ENCODE measurements at places on chromosomes 16 and 17.

DNA sequence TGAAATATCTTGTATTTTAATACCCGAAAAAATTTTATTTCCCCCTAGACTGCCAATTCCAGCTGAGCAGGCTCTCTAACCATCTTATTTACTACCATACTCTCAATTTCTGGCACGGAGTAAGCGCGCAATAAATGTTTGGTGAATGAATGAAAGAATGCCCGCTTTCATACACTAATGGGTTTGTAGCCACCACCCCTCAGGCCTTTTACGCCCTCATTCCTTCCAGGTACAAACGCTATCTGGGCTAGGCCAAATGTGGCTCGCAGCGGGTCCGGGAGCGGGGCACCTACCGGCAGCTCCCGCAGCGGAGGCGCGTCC, 536 bp upstream of the PLD2 start:
- DNase-seq = no peak

DNA sequence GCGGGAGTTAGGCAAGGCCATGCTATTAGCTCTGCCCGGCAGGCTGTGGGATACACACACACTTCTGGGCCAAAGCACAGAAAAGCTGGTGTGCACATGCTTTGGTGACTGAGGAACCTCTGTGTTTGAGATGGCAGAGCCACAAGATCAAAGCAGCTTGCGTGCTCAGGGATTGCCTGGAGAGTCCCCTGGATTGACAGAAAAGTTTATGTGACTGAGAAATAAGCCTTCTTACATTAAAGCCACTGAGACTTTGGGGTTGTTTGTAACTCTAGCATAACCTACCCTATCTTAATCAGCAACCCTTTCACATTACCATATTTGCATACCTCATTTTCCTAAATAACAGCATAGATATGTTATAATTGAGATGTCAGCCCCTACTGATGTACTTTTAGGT, 69.3 kb downstream of the MYO1D start:
- DNase-seq = no peak

DNA sequence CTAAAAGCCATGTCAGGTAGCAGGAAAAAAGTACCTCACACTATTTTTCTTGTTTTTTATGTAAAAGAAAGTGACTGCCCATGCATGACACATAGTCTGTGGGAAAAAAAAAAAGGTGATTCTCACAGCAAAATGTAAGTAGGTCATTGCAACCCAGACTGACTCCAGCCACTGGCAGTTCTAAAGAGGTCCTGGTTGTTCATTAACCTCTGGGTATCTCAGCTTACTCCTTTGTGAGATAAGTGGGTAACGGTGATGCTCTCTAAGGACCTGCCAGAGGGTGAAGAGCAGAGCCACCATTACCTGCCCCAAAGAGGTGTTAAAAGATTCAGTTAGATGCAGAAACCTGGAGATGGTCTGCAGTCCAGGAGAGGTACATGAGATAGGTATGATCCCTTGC, 531.9 kb downstream of the GRIN2A start:
- no peak for DNase-seq

- DNase-seq = no peak
Observed at GRCh38 chr16:87028481-87029320, 288.5 kb downstream of the C16orf95 start.

DNA sequence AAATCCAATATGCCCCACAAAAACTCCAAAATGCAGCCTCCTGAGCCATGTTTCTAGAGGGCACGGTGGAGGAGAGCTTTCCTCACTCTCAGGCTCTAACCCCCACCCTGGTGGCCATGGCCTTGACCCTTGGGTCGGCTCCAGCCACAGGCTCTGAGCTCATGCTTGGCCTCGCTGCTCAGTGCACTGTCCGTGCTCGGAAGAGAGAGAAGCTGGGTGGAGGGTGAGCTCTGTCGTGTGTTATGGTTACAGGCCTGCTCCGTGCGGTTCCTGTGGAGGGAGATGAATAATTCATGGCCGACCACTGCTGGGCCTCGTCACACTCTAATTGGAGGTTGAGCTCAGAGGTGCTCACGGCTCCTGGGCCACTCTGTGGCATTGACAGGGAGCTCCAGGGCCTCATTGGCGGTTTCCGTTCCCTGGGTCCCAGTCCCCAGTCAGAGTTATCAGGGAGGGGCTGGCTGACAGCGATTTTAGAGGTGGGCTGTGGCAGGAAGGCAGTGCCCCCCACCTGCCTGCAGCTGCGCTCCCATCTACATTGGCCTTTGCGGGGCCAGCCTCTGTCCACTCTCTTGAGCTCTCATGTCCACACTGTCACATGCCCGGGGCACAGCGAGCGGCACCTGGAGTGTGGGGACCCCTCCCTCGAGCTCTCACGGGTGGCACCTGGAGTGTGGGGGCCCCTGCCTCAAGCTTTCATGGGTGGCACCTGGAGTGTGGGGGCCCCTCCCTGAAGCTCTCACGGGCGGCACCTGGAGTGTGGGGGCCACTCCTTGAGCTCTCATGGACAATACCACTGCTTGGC, 24.9 kb downstream of the ACSF3 start:
- no peak for DNase-seq

DNA sequence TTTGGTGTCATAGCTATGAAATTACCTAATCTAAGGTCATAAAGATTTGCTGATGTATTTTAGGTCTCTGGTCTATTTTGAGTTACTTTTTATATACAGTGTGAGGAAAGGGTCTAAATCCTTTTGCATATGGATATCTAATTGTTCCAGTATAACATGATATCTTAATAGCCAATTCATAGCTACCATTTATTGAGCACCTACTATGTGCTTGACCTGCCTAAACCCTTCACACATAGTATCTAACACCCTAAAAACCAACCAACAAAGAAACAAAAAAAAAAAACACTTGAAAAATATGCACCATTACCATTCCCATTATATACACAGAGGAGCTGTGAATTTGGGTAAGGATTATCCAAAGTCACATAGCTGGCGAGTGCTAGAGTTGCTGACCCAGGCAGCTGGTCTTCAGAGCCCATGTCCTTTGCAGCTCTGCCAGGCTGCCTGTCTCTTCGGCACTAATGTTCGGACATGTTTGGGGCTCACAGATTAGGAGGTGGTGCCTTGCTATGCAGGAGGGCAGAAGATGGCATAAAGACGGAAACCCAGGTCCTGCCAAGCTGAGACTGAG, 48.8 kb upstream of the MTSS2 start:
- DNase-seq = no peak

DNA sequence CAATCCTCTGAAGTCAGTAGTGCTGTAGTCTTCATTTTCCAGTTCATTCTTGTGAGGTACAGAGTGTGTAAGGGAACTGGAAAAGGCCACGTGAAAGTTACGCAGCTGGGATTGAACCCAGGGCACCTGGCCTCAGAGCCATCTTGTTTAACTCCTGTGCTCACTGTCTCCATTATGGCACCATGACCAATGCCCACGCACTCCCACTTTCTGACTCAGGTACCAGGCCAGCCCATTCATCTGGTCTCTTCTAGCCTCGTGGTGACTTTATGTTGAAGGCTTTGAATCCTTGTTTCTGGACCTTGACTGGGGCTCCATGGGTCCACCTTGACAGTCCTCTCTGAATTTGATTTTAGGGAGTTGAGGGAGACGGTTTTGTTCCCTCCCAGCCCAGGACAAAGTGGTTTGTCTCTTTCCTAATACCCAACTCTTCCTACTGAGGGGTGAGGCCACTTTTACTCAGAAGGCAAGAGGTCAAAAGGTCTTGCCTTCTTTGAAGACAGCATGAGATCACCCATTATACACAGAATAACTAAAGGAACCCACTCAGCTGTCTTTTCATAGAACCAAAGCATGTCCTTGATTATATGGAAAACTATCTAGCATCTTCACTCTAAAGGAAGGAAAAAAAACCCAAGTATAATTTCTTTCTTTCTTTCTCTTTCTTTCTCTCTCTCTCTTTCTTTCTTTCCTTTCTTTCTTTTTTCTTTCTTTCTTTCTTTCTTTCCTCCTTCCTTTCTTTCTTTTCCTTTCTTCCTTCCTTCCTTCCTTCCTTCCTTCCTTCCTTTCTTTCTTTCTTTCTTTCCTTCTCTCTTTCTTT, 50.0 kb downstream of the OTOA start:
- no peak for DNase-seq

DNA sequence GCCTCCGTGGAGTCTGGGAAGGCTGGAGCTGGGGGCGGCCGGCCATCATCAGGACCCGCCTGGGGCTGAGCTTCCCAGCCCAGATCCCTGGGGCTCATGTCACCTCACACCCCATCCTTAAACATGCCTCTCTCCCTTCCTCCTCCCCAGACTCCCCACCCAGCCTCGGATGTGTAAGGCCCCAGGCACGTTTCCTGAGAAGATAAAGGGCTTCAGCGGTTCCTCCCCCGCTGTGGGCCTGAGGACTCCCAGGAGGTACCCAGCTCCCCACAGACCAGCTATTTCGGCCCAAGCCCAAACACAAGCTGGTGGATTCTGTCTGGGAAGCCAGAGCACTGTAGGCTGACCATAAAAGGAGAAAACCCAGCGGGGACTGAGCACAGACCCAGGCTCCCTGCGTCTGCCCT, 49.2 kb downstream of the MYH11 start:
- DNase-seq = peak; percentile 46

- DNase-seq = no peak
Observed at GRCh38 chr16:2973093-2973492, 3.9 kb downstream of the PAQR4 start.
